ENCODE measurements at places on chromosomes 16 and 17.

DNA sequence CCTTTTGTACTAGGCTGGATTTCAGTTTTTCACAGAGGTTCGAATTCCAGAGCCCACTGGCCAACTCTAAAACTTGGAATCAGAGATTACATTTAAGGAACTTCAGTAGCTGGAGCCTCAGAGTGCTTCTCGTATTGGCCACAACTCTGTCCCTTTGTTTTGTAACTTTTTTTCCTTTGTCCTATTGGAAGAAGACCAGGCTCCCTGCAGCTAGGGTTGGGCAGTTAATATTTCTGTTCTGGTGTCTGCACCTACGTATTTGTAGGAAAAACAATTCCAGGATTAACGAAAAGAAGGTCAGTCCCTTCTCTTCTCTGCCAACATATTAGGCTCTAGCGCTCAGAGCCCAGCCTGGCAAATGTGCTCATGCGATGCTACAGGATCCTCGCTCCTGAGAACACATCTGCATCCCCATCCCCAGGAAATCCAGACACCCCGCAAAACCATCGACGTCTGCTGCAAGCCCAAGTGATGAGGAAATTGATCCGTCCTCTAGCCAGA is 1.9 kb downstream of the CDH11 start:
- no peak for DNase-seq

DNA sequence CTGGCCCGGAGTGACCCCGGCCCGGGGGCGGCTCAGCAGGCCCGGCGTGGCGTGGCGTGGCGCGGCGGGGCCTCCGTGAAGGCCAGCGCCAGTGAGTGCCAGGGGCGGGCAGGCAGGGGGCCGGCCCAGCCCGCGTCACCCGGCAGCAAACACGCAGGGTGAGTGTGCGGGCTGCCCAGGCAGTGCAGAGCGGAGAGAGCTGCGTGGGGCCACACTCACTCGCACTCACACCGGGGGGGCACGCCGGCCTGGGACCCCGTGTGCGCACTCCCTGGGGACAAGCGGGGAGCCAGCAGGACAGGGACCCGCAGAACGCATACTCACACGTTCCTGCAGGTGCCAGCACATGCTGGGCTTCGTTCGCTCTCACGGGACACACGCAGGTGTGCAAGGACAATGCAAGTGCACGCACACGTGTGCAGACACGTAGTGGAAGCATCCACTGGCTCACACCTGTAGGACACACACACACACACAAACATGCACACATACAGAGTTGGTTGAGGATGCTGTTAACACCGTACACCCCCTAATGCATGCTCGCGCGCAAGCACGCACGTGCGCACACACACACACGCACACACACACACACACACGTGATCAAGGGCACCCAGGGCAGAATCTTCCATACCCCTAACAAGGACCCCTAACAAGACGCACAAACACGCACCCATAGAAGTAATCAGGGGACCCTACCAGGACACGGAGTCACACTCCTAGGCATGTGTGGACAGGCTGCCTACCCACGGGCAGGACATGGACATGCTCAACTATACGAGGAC is 7.7 kb downstream of the USP6 start:
- no peak for DNase-seq

GRCh38 chr17:61411261-61412142 is 11.9 kb downstream of the TBX2 start:
- peak; percentile 26 for DNase-seq

DNA sequence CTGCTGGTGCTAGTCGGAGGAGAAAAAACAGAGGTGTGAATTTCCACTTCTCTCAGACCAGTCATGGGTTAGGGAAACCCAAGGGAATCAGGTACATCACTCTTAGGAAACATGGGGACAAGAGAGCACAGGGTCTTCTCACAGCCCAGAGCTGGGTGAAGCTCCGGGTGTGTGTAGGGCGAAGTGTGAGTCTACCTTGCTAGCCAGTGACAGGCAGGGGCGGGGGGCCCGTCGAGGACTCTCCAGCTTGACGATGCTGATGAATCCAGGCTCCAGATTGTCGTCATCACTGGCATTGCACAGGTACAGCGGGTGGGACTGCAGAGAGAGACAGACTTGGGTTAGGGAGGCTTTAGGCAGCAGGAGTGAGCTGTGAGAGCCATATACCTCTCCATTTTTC is 18.7 kb upstream of the SUPT4H1 start:
- DNase-seq = no peak

- DNase-seq = no peak
Measured at GRCh38 chr17:4786516-4786915, 352 bp upstream of the VMO1 start.

DNA sequence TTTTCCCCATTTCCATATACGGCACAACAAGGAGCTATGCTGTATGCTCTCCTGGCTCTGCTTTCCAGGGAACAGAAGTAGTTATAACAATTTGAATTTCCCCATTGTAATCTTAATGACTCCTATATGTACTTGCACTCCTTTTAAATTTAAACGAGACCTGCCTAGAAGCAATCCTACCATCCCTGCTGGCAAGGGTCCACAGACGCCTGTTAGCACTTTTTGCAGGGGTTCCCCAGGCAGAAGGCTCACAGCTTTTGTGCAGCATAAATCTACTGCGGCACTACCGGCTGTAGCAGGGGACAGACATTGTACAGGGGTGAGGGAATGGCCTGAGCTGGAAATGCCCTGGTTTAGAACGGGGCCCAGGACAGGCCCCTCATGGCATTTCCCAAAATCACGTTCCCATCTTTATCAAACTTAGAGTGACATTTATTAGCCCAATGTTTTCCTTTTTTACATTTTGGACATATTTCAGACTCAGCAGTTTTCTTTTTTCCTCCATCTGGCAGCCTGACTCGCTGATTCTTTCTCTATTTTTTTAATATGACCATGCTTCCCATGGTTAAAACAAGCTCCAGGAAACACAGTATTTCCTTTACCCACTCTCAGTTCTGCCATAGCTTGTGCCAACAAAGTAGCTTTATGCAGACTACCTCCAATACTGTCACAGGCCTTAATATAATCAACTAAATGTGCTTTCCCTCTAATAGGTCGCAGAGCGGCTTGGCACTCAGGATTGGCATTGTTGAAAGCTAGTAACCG is 35.4 kb upstream of the USP22 start:
- no peak for DNase-seq

DNA sequence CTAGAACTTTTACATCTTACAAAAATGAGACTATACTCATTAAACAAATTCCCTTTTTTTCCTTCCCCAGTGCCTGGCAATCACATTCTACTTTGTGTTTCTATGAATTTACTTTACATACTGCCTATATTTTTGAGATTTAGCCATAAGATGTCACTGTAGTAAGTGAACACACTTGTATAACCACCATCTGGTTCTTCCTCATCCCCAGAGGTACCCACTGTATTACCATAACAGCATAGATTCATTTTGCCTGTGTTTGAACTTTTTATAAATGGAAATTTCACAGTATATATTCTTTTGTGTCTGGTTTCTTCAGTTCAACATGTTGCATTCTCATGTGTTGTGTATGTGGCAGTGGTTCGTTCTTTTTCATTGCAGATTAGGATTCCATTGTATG is 15.8 kb downstream of the CYB5B start:
- DNase-seq = no peak

DNA sequence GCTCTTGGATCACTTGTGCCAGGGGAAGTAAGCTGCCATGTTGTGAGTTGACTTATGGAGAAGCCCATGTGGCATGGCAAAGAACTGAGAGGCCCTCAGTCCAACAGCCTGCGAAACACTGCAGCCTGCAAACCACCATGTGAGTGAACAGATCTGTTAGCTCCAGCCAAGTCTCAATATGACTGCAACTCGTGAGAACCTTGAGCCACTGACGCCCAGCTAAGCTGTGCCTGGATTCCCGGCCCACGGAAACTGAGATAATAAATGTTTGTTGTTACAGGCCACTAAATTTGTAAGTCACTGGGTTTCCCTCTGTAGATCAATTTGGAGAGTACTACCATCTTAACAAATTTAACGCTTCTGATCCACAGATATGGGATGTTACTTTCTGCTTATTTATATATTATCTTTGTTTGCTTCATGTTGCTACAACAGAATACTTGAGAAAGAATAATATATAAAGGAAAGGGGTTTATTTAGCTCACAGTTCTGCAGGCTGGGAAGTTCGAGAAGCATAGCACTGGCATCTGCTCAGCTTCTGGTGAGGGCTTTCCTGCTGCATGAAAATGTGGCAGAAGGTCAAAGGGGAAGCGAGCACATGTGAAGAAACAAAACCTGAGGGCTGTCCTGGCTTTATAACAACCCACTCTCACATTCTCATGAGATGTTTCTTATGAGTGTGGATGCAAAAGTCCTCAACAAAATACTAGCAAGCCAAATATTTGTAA is 29.4 kb upstream of the ATP2A3 start:
- DNase-seq = no peak

- no peak for DNase-seq
Measured at GRCh38 chr17:70646673-70647072, 477.3 kb downstream of the KCNJ2 start.

- peak; percentile 69 for DNase-seq
Measured at GRCh38 chr16:81500833-81501521, 56.4 kb downstream of the CMIP start.

- DNase-seq = no peak
Measured at GRCh38 chr17:61405686-61406536, 6.3 kb downstream of the TBX2 start.

- DNase-seq = no peak
Measured at GRCh38 chr17:3385869-3386816, at the start of gene OR3A2. Gene OR3A2, minus strand, starts transcription at chr17:3386308.

DNA sequence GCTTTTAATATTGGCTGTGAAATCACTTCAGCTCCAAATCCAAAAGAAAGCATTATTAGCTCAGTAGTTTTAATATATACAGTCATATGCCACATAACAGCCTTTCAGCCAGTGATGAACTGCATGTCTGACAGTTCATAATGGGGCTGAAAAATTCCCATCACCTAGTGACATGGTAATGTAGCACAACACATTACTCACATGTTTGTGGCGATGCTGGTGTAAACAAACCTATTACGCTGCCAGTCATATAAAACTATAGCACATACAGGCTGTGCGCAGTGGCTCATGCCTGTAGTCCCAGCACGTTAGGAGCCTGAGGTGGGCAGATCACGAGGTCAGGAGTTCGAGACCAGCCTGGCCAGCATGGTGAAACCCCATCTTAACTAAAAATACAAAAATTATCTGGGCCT is 92.2 kb downstream of the TUBD1 start:
- DNase-seq = no peak

Measured in inflammatory macrophage (primary cell).